ENCODE measurements at places on chromosomes 4 and X. TPM values are rescaled to one million over a fixed set of nuclear protein-coding genes. Genes with fewer than 3 reads are reported as not detected.

RTL3 gene
- not detected for polyA plus RNA-seq

RNF150 gene
- polyA plus RNA-seq: 23.6 TPM

CFAP47 gene
- polyA plus RNA-seq: 0.77 TPM

DNA sequence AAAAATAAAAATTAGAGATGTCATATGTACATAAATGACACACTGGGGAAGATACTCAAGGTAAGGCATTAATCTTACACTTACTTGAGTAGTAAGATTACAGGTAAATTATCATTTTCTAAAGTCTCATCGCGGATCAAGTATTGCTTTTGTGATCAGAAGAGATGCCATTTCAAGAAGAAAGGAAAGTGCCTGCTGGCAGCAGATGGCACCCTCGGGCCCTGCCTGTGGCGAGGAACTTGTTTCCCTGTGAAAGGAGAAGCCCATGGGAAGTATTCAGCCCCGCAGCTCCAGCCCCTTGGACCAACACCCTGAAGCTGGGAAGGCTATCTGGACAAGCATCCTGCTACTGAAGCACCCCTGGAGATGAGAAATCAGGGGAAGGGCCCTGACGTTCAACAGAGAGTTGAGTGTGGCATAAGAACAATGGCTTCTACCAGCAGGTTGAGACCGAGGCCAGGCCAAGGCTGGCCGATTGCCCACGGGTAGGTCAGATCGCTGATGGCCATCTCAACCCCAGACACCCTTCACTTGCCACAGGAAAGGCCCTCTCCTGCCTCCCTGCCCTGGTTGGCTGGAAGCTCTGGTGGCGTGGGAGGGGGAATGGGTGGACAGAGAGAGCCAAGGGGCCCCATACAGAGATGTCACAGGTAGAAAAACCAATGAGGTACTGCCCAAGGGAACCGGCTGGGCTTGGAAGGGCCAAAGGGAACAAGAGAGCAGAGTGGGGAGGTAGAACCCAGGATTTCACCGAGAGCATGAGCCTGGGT is 18.8 kb upstream of the MXD4 start:
- no peak for DNase-seq

DNA sequence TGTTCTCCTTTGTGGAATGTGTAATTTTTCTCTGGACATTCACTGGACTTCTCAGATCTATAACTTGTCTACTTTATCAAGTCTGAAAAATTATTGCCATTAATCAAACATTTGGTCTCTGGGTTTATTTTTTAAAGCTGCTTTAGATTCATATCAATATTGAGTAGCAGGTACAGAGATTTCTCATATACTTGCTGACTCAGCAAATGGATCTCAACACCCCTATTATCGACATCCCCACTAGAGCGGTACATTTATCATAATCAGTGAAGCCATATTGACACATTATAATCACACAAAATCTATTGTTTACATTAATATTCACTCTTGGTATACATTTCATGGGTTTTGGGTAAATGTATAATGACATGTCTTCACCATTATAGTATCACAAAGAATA is 268.7 kb downstream of the SPOCK3 start:
- DNase-seq: no peak
